ENCODE measurements at places on chromosomes 11 and 22.

GRCh38 chr11:68202165-68202564 lies 10.9 kb downstream of the KMT5B start:
- no peak for DNase-seq

DNA sequence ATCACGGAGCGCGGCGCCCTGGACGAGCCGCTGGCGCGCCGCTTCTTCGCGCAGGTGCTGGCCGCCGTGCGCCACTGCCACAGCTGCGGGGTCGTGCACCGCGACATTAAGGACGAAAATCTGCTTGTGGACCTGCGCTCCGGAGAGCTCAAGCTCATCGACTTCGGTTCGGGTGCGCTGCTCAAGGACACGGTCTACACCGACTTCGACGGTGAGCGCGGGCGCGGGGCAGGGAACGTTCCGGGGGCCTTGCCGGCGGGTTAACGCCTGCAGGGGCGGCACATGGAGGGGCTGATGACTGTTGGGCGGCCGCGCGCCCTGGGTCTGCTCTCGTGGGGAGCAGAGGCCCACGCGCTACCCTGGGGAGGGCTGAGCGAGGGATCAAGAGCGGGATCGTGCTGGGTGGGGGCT lies 1.0 kb downstream of the PIM3 start:
- DNase-seq, result peak; percentile 57

DNA sequence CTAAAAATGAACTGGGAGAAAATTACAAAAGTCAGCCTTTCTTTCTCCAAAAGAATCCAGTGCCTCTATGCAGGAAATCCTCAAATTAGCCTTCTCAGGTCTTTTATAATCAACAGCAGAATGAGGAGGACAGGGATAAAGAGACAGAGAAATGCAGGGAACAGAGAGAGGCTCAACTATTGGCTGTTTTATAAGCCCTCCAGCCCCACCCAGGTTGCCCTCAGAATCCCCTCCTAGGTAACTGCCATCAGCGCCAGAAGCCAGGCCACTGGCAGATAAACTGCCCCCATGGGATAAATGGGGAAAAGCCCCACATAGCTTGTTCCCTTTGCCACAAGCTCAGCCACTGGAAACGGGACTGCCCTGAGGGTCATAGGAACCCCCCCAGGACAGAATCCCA lies 10.9 kb upstream of the HMOX1 start:
- DNase-seq, result no peak

GRCh38 chr11:57762235-57762861 lies 746 bp downstream of the CTNND1 start:
- no peak for DNase-seq

GRCh38 chr22:31079095-31079642 lies 1.9 kb upstream of the SMTN start:
- no peak for DNase-seq

GRCh38 chr11:63321723-63322122 lies 47.9 kb upstream of the SLC22A9 start:
- DNase-seq, result no peak

- no peak for DNase-seq
Measured at GRCh38 chr11:92707665-92708064, 261.8 kb upstream of the MTNR1B start.

DNA sequence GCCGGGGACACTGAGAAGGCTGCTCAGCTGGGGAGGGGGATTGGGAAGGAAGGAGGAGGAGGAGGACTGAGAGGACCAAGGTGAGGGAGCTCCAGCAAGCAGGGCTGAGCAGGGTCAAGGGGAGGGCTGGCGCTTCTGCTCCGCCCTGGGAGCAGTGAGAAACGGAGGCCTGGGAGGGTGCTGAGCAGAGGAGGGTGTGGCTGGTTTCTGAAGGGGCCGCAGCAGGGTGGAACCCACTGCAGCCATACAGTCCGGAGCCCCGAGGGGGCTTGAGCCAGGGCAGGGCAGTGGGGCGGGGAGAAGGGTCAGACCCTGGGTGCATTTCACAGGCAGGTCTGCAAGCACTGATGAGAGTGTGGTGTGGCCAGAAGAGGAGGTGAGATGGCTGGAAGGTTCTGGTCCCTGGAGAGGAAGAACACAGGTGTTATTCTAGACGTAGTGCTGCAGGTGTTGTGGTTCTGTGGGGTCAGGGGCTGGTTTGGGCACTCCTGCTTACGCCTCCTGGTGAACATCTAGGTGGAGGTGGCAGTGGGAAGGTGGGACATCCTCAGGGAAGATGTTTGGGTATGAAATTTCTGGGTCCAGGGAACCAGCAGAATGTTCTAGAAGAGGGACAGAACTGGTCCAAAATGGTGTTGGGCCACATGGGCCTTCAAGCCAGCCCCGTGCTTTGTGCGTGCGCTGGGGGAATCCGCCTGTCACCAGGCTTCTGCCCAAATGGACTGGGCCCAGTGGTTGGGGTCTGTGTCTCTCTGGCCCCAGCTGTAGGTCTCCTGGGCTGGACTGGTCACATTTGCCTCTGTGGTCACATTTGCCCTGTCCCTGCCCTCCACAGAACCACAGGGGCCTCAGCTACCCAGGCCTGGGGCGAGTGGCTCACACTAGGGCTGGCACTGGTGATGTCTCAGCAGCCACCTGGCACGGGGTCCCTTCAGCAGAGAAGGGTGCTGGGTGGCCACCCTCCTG lies 714.7 kb downstream of the BRD1 start:
- no peak for DNase-seq

DNA sequence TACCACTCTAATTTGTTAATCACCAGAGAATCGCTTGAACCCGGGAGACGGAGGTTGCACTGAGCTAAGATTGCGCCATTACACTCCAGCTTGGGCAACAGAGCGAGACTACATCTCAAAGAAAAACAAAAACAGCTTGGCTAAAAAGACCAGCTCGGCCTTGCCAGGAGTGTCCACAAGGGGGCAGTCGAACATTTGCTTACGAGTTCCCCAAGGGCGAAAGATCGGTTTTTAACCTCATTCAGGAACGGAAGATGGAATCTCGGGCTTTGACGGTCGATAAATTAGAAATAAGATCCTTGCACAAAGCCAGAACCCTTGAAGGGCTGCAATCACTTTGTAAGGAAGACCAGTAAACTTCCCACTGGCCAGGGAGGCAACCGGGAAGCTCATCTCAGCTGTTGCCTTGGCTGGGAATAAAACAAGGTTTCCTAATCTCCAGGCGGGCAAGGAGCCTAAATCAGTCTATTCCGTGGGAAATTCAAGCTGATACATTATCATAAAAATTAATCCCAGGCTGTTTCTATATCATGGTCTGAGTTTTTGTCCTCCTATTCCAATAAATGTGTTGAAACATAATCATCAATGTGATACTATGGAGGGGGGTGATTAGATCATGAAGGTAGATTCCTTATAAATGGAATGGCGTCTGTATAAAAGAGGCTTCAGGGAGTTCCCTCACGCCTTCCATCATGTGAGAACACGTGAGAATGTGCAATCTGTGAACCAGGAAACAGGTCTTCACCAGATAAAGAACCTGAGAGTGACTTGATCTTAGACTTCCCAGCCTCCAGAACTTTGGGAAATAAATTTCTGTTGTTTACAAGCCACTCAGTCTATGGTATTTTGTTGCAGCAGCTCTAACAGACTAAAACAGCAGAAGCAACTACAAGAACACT lies 14.9 kb upstream of the SLC29A2 start:
- DNase-seq, result peak; percentile 83

- no peak for DNase-seq
Measured at GRCh38 chr11:130118636-130119387, 40.8 kb upstream of the ST14 start.

GRCh38 chr11:12411806-12412727 lies 34.7 kb downstream of the PARVA start:
- peak; percentile 78 for DNase-seq

DNA sequence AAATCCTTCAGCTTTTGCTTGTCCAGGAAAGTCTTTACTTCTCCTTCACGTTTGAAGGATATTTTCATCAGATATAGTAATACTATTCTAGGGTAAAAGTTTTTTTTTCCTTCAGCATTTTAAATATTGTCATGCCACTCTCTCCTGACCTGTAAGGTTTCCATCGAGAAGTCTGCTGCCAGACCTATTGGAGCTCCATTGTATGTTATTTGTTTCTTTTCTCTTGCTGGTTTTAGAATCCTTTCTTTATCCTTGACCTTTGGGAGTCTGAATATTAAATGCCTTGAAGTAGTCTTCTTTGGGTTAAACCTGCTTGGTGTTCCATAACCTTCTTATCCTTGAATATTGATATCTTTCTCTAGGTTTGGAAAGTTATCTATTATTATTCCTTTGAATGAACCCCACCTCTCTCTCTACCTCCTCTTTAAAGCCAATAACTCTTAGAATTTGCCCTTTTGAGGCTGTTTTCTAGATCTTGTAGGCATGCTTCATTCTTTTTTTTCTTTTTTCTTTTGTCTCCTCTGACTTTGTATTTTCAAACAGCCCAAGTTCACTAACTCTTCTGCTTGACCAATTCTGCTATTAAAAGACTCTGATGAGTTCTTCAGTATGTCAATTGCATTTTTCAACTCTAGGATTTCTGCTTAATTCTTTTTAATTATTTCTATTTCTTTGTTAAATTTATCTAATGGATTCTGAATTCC lies 12.0 kb upstream of the WEE1 start:
- DNase-seq, result no peak

GRCh38 chr11:78202733-78203167 lies 14.0 kb downstream of the USP35 start:
- DNase-seq, result no peak

- DNase-seq, result no peak
Measured at GRCh38 chr11:40434926-40435325, 1024.5 kb downstream of the LRRC4C start.

- no peak for DNase-seq
Measured at GRCh38 chr11:65366340-65366773, 11.8 kb downstream of the TIGD3 start.

GRCh38 chr11:67435727-67436458 lies 1.6 kb downstream of the PTPRCAP start:
- no peak for DNase-seq

GRCh38 chr11:118690553-118691304 lies 11.3 kb upstream of the TREH start:
- DNase-seq, result no peak

- DNase-seq, result no peak
Measured at GRCh38 chr22:50276143-50276542, 6.0 kb upstream of the MAPK11 start.

GRCh38 chr22:43148581-43148980 lies 2.8 kb upstream of the TSPO start:
- DNase-seq, result no peak

- peak; percentile 81 for DNase-seq
Measured at GRCh38 chr11:66068154-66068821, 1.8 kb upstream of the PACS1 start.

GRCh38 chr11:9019861-9020260 lies 16.1 kb upstream of the NRIP3 start:
- no peak for DNase-seq

DNA sequence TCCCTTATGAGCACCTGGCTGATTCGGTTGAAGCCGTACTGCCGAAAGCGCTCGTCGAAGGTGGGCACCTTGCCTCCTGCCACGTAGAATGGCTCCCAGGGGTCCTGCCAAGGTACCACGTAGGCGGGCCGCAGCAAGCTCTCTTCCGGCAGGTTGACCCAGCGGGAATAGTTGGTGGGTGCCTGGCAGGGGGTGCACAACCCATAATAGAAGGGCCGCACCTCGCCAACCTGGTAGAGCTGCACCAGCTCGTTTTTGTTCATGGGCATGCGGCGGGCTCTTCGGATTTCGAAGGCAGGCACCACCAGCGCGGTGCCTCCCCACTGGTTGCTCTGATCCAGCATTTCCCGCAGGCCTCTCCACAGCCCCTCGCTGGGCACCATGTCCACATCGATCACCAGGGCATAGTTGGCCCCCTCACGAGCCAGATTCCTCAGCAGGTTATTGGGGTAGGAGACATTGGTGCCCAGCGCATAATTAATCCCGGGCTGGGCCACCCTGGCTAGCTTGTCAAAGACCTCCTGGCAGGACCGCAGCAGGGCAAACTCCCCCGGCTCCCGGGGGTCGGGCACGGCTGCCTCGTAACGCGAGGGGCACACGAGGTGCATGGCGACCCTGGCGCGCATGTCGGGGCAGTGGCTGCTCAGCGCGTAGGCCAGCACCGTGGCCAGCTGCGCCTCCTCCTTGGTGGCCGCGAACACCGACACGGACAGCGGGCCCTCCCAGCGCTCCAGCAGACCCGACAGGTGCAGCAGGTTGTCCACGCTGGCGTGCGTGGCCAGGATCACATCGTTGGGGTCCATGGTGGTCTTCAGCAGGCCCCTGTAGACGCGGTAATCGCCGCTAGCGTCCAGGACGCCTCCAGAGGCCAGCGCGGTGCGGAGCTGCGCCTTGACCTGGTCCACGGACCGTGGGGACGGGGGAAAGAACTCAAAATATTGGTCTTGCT lies 679 bp downstream of the B4GAT1 start:
- peak; percentile 36 for DNase-seq

DNA sequence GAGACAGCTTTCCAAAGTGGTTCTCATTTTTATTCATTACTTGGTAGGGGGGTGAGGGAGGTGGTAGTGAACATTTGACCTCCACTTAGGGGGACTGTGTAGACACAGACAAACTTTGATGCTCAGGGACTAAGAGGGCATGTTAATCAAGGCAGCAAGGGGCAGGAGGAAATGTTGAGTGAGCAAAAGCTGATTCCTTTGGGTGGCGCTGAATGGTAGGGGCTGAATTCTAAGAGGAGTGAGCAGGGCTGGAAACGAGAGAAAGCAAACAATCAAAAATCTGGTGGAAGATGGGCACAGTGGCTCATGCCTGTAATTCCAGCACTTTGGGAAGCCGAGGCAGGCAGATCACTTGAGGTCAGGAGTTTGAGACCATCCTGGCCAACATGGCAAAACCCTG lies 164.8 kb upstream of the BDNF start:
- DNase-seq, result no peak

DNA sequence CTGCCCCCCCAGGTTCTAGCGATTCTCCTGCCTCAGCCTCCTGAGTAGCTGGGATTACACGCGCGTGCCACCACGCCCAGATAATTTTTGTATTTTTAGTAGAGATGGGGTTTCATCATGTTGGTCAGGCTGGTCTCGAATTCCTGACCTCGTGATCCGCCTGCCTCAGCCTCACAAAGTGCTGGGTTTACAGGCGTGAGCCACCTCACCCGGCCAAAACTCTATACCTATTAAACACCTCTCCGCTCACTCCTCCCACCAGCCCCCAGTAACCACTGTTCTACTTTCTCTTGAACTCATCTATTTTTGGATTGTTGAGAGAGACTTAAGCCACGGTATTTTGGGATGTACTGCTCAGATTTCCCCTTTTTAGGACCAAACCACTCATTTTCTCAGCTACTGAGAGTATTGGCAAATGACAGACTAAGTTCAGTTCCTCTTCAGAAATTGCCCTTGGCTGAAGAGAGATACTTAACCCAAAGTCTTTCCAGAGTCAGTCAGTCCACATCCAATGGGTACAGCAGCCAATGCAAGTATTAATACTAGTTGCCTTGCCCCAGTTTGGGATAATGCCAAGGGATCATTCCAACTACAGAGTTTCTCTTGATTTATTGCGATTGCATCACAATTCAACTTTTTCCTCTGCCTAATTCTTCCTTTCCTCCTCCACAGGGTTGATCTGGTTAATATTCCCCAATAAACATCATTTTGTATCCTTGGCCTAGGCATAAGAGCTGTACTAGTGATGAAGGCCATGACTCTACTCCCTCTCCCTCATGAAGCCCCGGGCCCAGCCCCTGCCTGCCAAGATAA lies 36.8 kb upstream of the CSTF3 start:
- no peak for DNase-seq
